Articular chondrocyte of knee joint (primary cell): ENCODE measurements at places on chromosomes 11 and 22. TPM values are rescaled to one million over a fixed set of nuclear protein-coding genes. Genes with fewer than 3 reads are reported as not detected.

Gene MAP6
- 2.6 and 5.0 TPM in 2 replicates for total RNA-seq

Gene UCP3
- total RNA-seq = 0.65 and 1.1 TPM in 2 replicates

Gene NADSYN1
- 49.1 and 49.2 TPM in 2 replicates for total RNA-seq

Gene EHBP1L1
- total RNA-seq = 33.2 and 36.1 TPM in 2 replicates

Gene SPECC1L
- total RNA-seq = 52.5 and 71.8 TPM in 2 replicates

Gene XKR3
- not detected in 2 replicates for total RNA-seq

Gene HBB
- total RNA-seq = not detected in 2 replicates

Gene MS4A4A
- total RNA-seq = not detected in 2 replicates

Gene OR10A2
- not detected in 2 replicates for total RNA-seq

Gene OR51E2
- total RNA-seq = not detected in 2 replicates

Gene SPCS2
- total RNA-seq = 26.9 and 48.7 TPM in 2 replicates

Gene EHD1
- 72.4 and 90.2 TPM in 2 replicates for total RNA-seq

Gene MGAT3
- total RNA-seq = 0.11 and 0.13 TPM in 2 replicates

Gene OR52A1
- total RNA-seq = not detected in 2 replicates

Gene DKK3
- 47.4 and 118 TPM in 2 replicates for total RNA-seq

Gene C11orf65
- total RNA-seq = 0.65 and 1.5 TPM in 2 replicates

Gene KRTAP5-9
- total RNA-seq = 0.39 TPM in 1 of 2 replicates, not detected in the other

Gene OSBPL5
- 42.9 and 48.1 TPM in 2 replicates for total RNA-seq

Gene SEC14L6
- total RNA-seq = 2.6 and 6.1 TPM in 2 replicates

Gene HPS5
- total RNA-seq = 34.8 and 49.5 TPM in 2 replicates

Gene CHST1
- 0.13 and 1.4 TPM in 2 replicates for total RNA-seq

Gene KCNJ11
- total RNA-seq = under 0.01 TPM in 1 of 2 replicates, not detected in the other

Gene KRTAP5-2
- total RNA-seq = not detected in 2 replicates

Gene MS4A15
- not detected in 2 replicates for total RNA-seq

Gene AGBL2
- total RNA-seq = 0.78 and 0.97 TPM in 2 replicates

Gene POTEH
- not detected in 2 replicates for total RNA-seq

Gene NRIP3
- 10.2 and 11.1 TPM in 2 replicates for total RNA-seq
